Psoas muscle (tissue), 8 donors: ENCODE measurements at places on chromosomes 3 and 15. TPM values are rescaled to one million over a fixed set of nuclear protein-coding genes. Genes with fewer than 3 reads are reported as not detected.

FBLN2 gene
- 24.9 TPM for total RNA-seq

LEKR1 gene
- 0.42 TPM for total RNA-seq

ROPN1 gene
- not detected for total RNA-seq

CHRM5 gene
- total RNA-seq = not detected

COLQ gene
- total RNA-seq = 12.2 TPM

GOLGA8N gene
- total RNA-seq = 2.9 TPM

DAZL gene
- total RNA-seq = not detected

NOX5 gene
- total RNA-seq = 0.06 TPM

AHSG gene
- total RNA-seq = not detected

TRIM71 gene
- total RNA-seq = not detected

SLCO3A1 gene
- total RNA-seq = 9.4 TPM

SPSB4 gene
- total RNA-seq = 1.9 TPM

VWA5B2 gene
- total RNA-seq = not detected

MITF gene
- total RNA-seq = 48.2 TPM

MFSD1 gene
- total RNA-seq = 19.6 TPM

PIF1 gene
- total RNA-seq = 0.52 TPM

CYP8B1 gene
- not detected for total RNA-seq

BCL2A1 gene
- 1.1 TPM for total RNA-seq

SLC27A2 gene
- not detected for total RNA-seq

INAFM2 gene
- total RNA-seq = 27.6 TPM

BSN gene
- 0.28 TPM for total RNA-seq

NEDD4 gene
- total RNA-seq = 65.3 TPM

FAM81A gene
- 1.2 TPM for total RNA-seq

SPCS1 gene
- 55.7 TPM for total RNA-seq

LRRC57 gene
- 10.2 TPM for total RNA-seq

RGMA gene
- total RNA-seq = 66.6 TPM

CFAP92 gene
- total RNA-seq = 0.15 TPM

KBTBD13 gene
- total RNA-seq = 5.0 TPM

CCDC191 gene
- total RNA-seq = 0.95 TPM

NDUFAF3 gene
- total RNA-seq = 150 TPM

SERPINI2 gene
- not detected for total RNA-seq

SLCO2A1 gene
- 4.2 TPM for total RNA-seq
